ENCODE measurements at places on chromosomes 5 and 9. TPM values are rescaled to one million over a fixed set of nuclear protein-coding genes. Genes with fewer than 3 reads are reported as not detected.

DNA sequence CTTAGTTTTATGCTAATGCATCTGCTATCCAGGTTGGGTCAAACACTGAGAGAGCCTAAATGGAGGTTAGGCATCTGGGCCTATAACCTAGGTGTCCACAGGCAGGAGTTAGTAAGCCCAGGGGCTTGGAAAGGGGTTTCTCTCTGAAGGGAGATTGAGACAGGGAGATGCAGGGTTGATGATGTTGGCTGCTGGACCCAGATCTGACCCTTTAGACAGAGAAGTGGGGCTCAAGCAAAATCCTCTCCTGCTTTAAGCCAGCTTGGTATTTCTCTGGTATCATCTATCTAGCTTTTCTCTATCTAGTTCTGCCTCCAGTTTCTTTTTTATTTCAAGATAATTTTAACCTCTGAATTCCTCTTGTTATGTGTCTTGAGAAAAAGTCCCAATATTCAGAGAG lies 18.3 kb upstream of the ANKRD55 start:
- no peak overlapping the region for H3K27ac ChIP-seq
- peaks cover 4% of the 10 kb centered on the region for H3K4me1 ChIP-seq
- no peaks in the 10 kb centered on the region for H3K36me3 ChIP-seq
- H3K27me3 ChIP-seq, result no peaks in the 10 kb centered on the region

DEPDC1B gene
- 10.3 TPM for total RNA-seq

ANKRD33B gene
- total RNA-seq, result 0.72 TPM

DNA sequence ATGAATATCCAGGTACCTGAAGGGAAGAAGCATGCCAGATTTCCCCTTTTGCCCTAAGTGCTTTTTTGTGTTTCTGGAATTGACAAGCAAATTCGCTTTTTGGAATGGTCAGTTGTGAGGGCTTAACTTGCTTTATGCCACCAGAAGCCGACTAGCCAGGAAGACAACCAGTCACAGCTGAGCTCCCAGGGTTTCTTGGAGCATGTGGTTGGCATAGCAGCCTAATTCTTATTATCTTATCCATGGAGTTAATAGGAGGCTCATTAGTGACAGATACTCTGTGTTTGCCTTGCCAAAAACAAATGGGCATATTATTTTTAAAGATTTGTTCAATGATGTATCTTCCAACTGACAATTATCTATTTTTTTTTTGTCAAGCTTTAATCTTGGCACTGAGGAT lies 500.7 kb downstream of the PTPRD start:
- no peak overlapping the region for H3K4me3 ChIP-seq
- H3K27me3 ChIP-seq, result no peaks in the 10 kb centered on the region
- H3K36me3 ChIP-seq, result no peaks in the 10 kb centered on the region
- DNase-seq, result no peak
- H3K27ac ChIP-seq, result no peak overlapping the region

DNA sequence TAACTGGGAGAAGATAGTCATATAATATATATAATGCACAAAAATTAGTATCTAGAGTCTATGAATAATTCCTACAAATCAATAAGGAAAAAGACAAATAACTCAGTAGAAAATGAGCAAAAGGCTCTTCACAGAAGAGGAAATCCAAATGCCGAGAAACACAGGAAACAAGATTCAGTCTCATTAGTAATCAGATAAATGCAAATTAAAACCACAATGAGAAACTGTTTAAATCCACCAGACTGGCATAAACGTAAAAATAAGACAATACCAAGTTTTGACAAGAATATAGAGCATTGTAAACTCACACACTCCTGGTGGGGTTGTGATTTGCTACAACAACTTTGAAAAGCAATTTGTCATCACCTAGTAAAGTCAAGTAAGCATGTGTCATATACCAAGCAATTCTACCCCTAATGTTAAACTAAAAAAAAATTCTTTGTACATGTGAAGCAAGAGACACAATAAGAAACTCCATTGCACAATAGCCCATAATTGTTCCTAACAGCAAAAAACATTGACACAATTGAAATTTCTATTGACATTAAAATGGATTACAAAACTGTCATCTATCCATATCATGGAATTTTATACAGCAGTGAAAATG lies 21.0 kb upstream of the UBLCP1 start:
- no peaks in the 10 kb centered on the region for H3K36me3 ChIP-seq
- no peaks in the 10 kb centered on the region for H3K4me1 ChIP-seq
- DNase-seq, result no peak
- no peak overlapping the region for H3K27ac ChIP-seq

- H3K4me1 ChIP-seq, result peaks cover 39% of the 10 kb centered on the region
- no peak overlapping the region for H3K4me3 ChIP-seq
- peak overlapping the region; percentile 19 for H3K27ac ChIP-seq
- no peaks in the 10 kb centered on the region for H3K36me3 ChIP-seq
- no peak for DNase-seq
Observed at GRCh38 chr5:139177809-139178588, 20.2 kb downstream of the SIL1 start.

- H3K4me3 ChIP-seq, result no peak overlapping the region
- no peak for DNase-seq
- H3K27ac ChIP-seq, result no peak overlapping the region
- no peaks in the 10 kb centered on the region for H3K4me1 ChIP-seq
Observed at GRCh38 chr5:112083623-112084022, 326.6 kb upstream of the NREP start.

DNA sequence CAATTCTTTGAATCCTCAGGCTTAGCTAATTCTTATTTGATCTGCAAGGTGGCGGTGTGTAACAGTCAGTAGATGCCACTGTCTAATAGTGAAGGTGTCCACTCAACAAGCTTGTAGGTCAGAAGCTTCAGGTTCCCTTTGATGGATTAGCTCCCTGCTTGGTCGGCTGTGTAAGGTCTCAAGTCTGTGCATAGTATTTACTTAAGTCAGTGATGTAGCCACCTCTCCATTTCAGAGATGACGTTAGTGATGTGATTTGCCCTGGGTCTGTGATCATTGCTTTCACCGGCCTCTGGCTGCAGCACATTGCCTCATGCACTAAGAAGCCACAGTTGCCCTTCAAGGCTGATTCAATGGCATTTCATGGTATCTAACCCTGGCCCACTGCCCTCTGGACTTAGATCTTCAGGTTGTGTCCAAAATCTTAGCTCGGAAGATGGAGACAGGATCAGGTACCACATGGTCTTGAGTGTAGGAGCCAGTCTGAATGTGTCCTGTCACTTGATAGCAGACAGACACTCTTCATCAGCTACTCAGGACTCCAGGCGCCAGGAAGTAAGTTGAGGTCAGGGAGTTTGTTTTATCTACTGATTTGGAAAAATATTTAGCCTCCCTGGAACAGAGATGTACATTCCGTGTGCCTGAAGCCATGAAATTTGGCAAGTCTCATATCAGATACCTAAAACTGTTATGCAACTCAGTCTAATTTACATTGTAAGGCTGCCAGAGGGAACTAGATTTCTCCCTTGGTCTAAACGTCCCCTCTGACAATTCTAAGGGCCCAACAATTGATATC lies 42.9 kb downstream of the SUB1 start:
- H3K36me3 ChIP-seq, result no peaks in the 10 kb centered on the region
- no peak overlapping the region for H3K27ac ChIP-seq
- H3K4me3 ChIP-seq, result no peak overlapping the region
- DNase-seq, result no peak

DNA sequence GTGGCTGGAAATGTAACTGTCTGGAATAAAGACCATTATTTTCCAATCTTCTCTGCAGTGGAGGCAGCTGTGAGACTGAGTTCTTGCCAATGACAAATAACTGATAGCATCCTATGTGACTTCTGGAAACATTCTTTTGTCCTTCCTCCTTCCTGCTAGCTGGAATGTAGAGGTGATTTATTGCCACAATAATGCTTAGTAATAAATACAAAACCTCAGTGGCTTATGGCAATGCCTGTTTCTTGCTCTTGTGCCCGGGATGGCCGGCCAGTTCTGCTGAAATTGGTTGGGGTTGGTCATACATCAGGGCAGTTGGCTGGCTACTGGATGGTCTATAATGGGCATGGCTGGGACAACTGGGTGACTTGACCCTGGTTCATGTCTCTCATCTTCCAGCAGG lies 12.2 kb upstream of the TEX48 start:
- peaks cover 4% of the 10 kb centered on the region for H3K27me3 ChIP-seq
- H3K4me1 ChIP-seq, result no peaks in the 10 kb centered on the region
- no peak for DNase-seq
- H3K36me3 ChIP-seq, result no peaks in the 10 kb centered on the region
- H3K4me3 ChIP-seq, result no peak overlapping the region

DNA sequence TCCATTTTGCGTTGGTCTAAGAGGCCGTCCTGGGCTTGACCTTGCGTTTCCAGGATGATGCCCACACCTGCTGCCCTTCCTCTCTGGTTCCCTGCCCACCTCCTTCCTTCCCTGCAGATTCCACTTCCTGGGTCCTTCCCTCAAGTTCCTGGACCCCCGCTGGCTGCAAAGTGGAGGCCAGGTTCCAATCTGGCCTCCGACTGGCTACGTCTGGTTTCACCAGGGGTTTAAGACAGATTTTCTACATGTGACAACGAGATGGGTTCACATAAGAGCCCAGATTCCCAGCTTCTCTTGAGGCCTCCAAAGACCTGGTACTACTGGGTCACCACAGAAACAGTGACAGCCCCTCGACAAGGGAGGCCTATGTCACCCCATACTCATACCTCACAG lies 2.1 kb downstream of the MGAT4B start:
- peaks cover 4% of the 10 kb centered on the region for H3K36me3 ChIP-seq
- DNase-seq, result no peak

ADGRD2 gene
- total RNA-seq, result not detected

FOXD4 gene
- total RNA-seq, result 0.22 TPM

GRCh38 chr5:156181656-156182055 lies 145.3 kb upstream of the SGCD start:
- no peaks in the 10 kb centered on the region for H3K27me3 ChIP-seq
- H3K4me1 ChIP-seq, result no peaks in the 10 kb centered on the region
- no peaks in the 10 kb centered on the region for H3K36me3 ChIP-seq
- H3K4me3 ChIP-seq, result no peak overlapping the region
- DNase-seq, result no peak

GRCh38 chr5:136726506-136726905 lies 361.2 kb upstream of the TRPC7 start:
- no peak for DNase-seq
- no peaks in the 10 kb centered on the region for H3K4me1 ChIP-seq
- no peak overlapping the region for H3K4me3 ChIP-seq
- H3K27me3 ChIP-seq, result no peaks in the 10 kb centered on the region

- H3K36me3 ChIP-seq, result no peaks in the 10 kb centered on the region
- DNase-seq, result no peak
- peak overlapping the region; percentile 21 for H3K4me3 ChIP-seq
- H3K27ac ChIP-seq, result peak overlapping the region; percentile 92
- H3K4me1 ChIP-seq, result peaks cover 90% of the 10 kb centered on the region
- no peaks in the 10 kb centered on the region for H3K27me3 ChIP-seq
Observed at GRCh38 chr9:694403-695154, 146.9 kb upstream of the DMRT1 start.

DMRT3 gene
- total RNA-seq, result not detected

DRD1 gene
- total RNA-seq, result not detected

- H3K36me3 ChIP-seq, result no peaks in the 10 kb centered on the region
- no peaks in the 10 kb centered on the region for H3K27me3 ChIP-seq
- no peaks in the 10 kb centered on the region for H3K4me1 ChIP-seq
Observed at GRCh38 chr9:69018737-69019136, 4.8 kb upstream of the PRKACG start.

GRCh38 chr9:109349421-109349846 lies 28.6 kb upstream of the EPB41L4B start:
- no peak overlapping the region for H3K4me3 ChIP-seq
- no peaks in the 10 kb centered on the region for H3K27me3 ChIP-seq
- no peak overlapping the region for H3K27ac ChIP-seq
- H3K36me3 ChIP-seq, result no peaks in the 10 kb centered on the region

OBP2B gene
- not detected for total RNA-seq

HAVCR1 gene
- total RNA-seq, result not detected

DNA sequence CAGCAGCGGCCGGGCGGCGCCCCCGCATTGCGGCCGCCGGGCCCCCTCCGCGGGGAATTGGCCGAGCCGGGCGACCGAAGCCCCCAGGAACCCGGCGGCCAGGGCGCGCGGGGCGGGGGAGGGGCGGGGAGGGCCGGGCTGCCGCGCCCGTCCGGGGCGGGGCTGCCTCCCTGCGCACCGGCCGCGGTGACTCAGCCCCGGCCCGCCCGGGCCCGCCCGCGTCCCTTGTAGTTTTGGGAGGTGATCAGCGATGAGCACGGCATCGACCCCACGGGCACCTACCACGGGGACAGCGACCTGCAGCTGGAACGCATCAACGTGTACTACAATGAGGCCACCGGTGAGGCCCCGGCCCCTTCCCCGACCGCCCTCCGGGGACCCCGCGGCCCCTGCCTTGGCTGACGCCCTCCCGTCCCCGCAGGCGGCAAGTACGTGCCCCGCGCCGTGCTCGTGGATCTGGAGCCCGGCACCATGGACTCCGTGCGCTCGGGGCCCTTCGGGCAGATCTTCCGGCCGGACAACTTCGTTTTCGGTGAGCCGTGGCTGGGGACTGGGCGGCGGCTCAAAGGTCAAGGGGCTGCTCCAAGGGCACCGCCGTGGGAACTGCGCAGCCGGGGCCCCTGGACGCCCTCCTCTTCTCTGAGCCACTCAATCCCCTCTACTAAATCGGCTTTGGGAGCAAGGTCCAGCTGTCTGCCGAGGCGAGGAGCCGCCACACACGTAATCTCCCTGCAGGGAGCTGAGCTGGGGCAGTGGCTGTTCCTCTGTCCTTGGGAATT lies 592 bp downstream of the TUBB4B start:
- peaks cover 21% of the 10 kb centered on the region for H3K36me3 ChIP-seq
- H3K4me3 ChIP-seq, result peak overlapping the region; percentile 86
- no peak for DNase-seq
- peaks cover 41% of the 10 kb centered on the region for H3K4me1 ChIP-seq
- H3K27me3 ChIP-seq, result no peaks in the 10 kb centered on the region
- peak overlapping the region; percentile 100 for H3K27ac ChIP-seq

PCDHA1 gene
- total RNA-seq, result not detected

DNA sequence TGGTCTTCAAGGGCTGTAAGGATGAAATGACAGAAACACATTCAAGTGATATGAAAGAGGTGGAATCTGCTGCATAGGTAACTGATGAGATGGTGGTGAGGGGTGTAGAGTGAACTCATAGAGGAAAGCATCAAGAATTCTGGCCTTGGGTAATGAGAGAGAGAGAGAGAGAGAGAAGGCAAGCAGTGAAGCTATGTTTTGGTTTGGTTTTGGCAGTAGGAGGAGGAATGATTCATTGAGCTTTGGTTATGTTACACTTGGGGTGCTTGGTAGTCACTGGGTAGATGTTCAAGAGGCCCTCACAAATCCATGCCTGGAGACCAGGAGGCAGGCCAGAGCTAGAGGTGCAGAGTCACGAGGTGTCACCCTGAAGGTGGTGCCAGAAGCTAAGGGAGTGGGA lies 89.5 kb downstream of the EGFLAM start:
- H3K27me3 ChIP-seq, result no peaks in the 10 kb centered on the region
- DNase-seq, result no peak
- no peak overlapping the region for H3K27ac ChIP-seq
- no peak overlapping the region for H3K4me3 ChIP-seq
- no peaks in the 10 kb centered on the region for H3K36me3 ChIP-seq

Measured in esophagus squamous epithelium (tissue), 5 donors.